Pulmonary artery endothelial cell (primary cell): ENCODE measurements at places on chromosomes 5 and 9. TPM values are rescaled to one million over a fixed set of nuclear protein-coding genes. Genes with fewer than 3 reads are reported as not detected.

DNA sequence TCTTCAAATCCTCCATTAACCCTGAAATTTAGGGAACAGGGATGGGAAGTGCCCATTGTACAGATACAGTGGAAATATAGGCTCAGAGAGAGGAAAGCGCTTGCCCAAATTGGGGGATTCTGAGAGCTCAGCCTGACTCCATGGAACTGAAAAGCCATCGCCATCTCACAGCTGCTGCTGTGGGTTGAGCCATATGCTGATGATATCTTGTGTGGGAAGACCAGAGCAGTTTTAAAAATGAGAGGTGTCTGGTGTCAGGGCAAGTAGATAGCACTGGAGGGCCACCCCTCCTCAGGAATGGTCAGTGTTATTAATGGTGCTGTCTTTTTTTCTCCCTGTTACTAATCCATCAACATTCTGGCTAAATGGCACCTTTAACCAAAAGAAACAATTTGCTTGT is 50.9 kb upstream of the C5orf58 start:
- DNase-seq, result no peak

Gene PLPP1
- total RNA-seq, result 13.9 and 20.7 TPM in 2 replicates

Gene FOXD4
- total RNA-seq, result 0.13 and 0.14 TPM in 2 replicates

Gene LOX
- total RNA-seq, result 25.5 and 36.9 TPM in 2 replicates

GRCh38 chr9:113373676-113374392 is 3.0 kb downstream of the HDHD3 start:
- no peak for DNase-seq

Gene LPCAT1
- total RNA-seq, result 54.5 and 71.7 TPM in 2 replicates

DNA sequence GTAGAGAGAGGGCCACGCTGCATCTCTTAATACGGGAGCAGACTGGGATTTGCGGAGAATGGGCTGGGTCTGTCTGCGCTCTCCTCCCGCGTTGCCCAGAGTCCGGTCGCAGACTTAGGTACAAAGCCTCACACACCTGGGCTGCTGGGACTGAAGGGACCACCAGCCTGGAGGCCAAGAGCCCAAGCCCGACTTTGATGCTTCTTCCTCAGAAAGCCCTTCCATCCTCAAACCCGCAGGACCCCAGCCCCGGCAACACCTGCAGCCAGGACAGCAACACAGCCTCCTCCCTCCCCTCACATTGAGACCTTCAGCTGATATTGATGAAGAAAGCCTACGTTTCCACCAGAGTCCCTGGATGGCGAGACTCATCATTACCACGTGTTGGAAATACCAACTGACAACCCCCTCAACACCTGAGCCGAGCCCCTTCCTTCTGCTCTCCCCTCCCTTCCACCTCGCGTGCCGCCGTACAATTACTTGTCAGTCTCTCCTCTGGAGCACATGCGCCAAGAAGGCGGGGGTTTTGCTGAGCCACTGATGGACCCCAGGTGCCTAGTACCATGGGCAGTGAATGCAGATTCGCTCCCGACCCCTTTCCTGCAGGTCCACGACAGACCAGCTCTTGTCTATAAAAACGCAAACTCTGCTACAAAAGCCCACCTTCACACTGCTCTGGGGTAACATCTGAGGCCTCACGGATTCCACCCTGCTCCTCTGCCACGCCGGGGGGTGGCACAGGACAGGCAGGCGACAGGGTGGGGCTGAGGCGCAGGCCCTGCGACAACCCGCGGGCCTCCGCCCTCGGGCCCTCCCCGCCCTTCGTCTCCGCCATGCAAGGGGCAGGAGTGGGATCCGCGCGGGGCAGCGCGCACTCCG is 841 bp downstream of the ASB6 start:
- no peak for DNase-seq

GRCh38 chr5:119390404-119390803 is 34.6 kb downstream of the TNFAIP8 start:
- no peak for DNase-seq

DNA sequence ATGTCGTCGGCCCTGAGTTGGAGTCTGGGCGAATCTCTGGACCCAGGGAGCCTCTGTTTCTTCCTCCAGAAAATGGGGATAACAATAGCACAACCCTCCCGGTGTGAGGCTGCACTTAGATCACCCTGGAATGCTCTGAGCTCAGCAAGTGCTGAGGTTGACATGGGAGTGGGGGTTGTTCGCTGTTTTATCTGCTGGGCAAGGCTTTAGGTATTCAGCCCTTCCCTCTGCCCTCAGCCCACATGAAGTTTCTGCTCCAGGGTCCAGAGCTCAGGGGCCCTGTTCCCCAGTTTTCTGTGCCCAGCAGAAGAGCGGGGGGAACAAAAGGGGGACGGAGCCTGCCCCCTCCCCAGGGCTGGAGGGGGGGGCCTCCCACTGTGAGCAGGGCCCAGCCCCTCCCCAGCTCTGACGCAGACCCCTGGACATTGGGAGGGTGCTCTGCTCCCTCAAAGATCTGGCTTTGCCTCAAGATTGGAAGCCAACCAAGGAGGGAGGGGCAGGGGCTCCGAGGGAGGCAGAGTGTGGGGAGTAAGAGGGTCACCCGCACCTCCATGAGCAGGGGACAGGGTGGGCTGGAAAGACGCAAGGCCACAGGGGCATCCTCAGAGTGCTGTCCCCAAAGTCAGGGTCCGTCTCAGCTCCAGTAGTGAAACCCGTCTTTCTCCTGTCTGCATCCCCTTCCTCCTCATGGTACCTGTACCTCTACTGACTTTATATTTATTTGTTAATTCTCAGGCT is 215.6 kb downstream of the C9orf50 start:
- DNase-seq, result no peak

DNA sequence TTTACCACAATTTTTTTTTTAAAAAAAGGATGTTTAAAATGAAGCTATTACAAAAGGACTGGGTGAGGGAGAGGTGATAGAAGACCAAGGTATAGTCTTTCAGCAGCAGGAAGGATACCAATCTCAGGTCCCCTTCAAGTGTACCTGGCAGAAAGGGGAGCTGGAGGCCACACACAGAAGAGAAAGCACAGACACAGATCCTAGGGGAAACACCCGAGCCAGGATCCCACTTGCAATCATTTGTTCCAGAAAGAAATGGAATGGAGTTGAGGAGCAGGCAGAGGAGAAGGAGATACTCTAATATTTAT is 5.6 kb downstream of the GNPDA1 start:
- DNase-seq, result no peak

GRCh38 chr9:74762950-74763349 is 124.8 kb downstream of the TRPM6 start:
- no peak for DNase-seq

Gene OR13C2
- not detected in 2 replicates for total RNA-seq

Gene ZNF454
- total RNA-seq, result 0.40 and 0.92 TPM in 2 replicates

Gene FGFR4
- 0.86 and 1.2 TPM in 2 replicates for total RNA-seq
